ENCODE measurements at places on chromosomes 1 and 21.

GRCh38 chr21:29347274-29347681 is 48.6 kb downstream of the BACH1 start:
- no peak for DNase-seq

- no peak for DNase-seq
Measured at GRCh38 chr1:31828341-31828740, 12.5 kb upstream of the SPOCD1 start.

- no peak for DNase-seq
Measured at GRCh38 chr21:44400791-44401385, 47.5 kb downstream of the TRPM2 start.

- DNase-seq = no peak
Measured at GRCh38 chr1:42152119-42152518, 1.1 kb upstream of the GUCA2B start.

DNA sequence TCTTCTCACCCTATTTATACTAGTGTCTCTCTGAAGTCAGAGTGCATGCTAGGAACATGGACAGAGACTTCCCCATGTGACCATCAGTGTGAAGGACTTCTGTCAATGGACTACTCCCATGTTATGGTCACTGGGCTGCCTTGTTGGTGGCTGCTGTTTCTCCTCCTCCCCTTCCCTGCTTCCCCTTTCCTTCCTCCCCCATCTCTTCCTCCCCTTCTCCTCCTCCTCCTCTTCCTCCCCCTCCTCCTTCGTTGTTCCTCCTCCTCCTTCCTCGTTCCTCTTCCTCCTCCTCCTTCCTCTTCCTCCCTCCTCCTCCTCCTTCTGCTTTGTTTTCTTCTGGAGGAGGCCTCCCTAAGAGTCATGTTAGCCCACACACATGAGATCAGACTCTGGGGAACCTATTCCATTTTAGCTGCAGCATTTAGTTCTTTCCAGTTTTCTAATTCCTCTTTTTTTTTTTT is 35.8 kb downstream of the IER5 start:
- DNase-seq = no peak

DNA sequence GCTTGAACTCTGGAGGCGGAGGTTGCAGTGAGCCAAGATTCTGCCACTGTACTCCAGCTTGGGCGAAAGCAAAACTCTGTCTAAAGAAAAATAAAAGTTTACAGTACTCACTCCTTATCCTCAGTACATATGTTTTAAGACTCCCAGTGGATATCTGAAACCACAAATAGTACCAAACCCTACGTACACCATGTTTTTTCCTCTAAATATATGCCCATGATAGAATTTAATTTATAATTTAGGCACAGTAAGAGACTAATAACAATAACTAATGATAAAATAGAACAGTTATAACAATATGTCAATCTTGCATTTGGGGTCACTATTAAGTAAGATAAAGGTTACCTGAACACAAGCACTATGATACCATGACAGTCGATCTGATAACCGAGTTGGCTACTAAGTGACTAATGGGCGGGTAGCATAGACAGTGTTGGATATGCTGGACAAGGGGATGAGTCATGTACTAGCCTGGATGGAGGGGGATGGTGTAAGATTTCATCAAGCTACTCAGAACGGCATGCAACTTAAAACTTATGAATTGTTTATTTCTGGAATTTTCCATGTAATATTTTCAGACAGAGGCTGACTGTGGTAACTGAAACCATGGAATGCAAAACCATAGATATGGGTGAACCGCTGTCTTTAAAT is 43.7 kb downstream of the ST7L start:
- no peak for DNase-seq

DNA sequence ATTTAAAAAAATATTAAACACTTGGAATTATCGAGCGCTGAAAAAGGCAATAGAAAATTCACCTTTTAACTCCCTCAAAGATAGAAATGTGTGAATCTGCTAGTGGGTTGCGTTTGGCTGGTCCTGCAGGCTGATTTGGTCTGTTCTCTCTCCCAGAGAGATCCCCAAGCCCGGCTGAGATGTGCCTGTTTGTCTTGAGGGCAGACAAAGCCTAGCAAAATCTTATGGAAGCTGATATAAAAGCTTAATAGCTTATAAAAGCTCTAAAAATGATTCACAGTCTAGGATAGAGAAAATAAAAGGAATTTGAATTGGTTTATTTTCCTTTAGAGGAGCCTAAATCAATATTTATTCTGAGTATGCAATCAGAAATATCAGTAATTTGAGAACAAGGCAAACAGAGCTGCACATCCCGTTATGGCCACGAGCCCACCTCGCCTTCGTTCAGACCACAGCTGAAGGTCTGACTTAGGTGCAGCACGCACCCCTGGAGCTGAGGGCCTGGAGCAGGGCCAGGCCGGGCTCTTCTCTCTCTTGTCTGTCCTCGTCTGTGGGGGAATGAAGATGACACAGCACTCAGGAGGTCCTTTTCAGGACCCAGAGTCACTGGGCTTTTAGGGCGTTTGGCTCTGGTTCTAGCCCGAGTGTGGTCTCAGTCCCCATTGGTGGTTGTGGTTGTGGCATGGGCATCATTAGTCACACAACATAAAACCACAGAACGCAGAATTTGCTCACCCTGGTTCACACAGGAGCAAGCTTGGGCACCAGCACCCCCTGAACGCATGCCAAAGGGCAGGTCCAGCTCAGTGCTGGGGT is 18.6 kb downstream of the PDE9A start:
- no peak for DNase-seq

GRCh38 chr1:41830726-41831125 is 88.0 kb downstream of the HIVEP3 start:
- no peak for DNase-seq

DNA sequence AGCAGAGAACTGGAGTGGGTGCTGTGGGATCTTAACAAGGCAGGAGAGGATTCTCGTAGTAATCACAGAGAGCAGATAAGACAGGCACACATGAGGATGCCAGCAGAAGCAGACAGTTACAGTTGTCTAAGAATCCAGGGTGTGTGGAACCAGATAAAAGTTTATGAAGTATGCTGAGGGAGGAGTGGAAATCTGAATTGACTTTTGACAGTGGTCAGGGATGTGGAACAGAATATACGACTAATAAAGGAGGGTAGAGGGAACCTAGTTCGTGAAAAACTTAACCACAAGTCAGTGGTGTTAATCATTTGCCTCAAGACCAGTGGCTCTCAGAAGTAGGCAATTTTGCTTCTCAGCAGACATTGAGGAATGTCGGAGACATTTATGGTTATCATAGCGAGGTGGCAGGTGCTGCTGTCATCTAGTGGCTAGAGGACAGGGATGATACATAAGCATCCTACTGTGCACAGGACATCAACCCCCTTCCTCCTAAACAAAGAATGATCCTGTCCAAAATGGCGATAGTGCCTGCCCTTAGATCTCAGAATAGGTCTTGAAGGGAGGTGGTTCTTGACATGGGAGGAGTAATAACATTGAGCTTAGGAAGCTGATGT is 3.0 kb downstream of the LRRC8D start:
- no peak for DNase-seq

DNA sequence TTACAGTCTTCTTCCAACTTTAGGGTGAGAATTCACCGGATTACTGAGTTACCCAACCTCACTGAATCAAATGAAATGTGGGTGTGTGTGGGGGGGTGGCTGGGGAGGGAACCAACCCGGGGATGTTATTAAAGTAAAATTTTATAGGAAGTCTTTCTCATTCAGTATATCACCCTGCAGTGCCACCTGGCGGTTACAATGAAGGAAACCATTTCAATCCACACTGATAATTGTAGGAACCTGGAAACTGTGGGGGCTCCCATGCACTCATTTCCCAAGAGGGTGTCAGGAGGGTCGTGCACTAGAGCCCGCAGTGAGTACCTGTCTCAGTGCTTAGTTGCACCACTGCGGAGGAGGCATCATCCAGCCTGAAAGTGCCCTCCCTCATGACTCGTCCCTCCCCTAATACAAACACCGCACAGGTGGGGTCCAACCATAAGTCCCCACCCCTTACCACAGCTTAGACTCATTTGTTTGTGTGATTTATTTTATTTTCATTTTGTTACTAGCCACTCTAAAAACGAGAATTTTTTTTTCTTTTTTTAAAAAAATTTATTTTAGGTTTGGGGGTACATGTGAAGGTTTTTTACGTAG is 29.1 kb upstream of the IGSF5 start:
- DNase-seq = peak; percentile 4

- no peak for DNase-seq
Measured at GRCh38 chr1:902802-903201, 20.9 kb upstream of the SAMD11 start.

- DNase-seq = no peak
Measured at GRCh38 chr21:36509973-36510664, 30.2 kb upstream of the CLDN14 start.
